ENCODE measurements at places on chromosomes 7 and 10. TPM values are rescaled to one million over a fixed set of nuclear protein-coding genes. Genes with fewer than 3 reads are reported as not detected.

CHST12 gene
- 63.0 TPM for polyA plus RNA-seq

CPA4 gene
- polyA plus RNA-seq, result not detected

TRIM74 gene
- not detected for polyA plus RNA-seq

MIOS gene
- polyA plus RNA-seq, result 18.8 TPM

ARHGEF5 gene
- polyA plus RNA-seq, result 3.0 TPM

SP8 gene
- not detected for polyA plus RNA-seq

BMI1 gene
- 39.3 TPM for polyA plus RNA-seq

DNA sequence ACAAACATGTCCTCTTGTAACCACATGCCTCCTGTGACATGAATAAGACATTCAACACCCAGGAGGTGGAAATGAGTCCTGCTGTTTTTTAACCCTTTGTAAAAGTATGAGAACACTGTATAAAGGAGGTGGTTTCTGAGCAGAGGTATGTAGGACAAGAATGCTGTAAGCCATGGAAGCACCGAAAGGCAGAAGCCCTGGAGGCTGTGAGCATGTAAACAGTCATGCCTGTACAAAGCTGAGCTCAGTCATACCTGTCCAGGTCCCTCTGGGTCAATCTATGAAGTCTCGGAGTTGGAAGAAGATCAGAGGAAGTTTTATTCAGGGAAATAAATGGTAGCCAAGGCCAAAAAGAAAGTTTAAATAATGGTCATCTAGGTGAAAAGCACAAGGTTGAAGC is 34.7 kb upstream of the XPNPEP1 start:
- no peak for DNase-seq

DNA sequence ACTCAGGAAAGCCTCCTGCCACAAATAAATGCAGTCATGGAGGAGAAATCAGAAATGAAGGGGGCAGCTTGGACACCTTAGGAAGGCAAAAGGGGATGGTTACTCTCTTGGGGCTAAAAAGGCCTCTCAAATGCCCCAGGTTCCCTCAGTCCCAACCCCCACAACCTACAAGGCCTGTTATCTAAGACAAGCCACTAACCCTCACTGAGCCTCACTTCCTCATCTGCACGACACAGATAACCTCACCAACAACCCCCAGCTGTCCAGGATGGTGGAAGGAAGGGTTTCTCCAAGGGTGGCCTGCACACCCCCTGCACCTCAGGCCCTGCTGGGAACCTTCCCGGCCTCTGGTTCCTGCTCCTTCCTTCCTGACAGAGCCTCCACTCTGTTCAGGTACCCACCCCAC is 29.2 kb downstream of the SORBS1 start:
- DNase-seq, result no peak

GRCh38 chr7:116327752-116328151 is 117.4 kb downstream of the TES start:
- no peak for DNase-seq

DNA sequence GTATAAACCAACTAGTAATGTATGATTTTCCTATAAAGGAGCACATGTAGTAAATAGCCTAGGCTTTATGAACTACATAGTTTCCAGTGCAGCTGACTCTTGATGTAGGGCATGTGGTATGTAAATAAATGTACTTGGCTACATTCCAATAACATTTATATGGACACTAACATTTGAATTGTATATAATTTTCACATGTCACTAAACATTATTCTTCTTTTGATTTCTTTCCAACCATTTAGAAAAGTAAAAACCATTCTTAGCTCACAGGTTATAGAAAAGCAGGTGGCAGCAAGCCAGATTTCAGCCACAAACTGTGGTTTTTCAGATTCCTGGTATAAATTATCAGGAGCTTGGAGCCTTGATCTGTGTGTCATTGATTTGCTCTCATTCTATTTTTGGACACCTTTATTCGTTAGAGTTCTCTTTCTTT is 1182.0 kb downstream of the CNTNAP2 start:
- no peak for DNase-seq

DNA sequence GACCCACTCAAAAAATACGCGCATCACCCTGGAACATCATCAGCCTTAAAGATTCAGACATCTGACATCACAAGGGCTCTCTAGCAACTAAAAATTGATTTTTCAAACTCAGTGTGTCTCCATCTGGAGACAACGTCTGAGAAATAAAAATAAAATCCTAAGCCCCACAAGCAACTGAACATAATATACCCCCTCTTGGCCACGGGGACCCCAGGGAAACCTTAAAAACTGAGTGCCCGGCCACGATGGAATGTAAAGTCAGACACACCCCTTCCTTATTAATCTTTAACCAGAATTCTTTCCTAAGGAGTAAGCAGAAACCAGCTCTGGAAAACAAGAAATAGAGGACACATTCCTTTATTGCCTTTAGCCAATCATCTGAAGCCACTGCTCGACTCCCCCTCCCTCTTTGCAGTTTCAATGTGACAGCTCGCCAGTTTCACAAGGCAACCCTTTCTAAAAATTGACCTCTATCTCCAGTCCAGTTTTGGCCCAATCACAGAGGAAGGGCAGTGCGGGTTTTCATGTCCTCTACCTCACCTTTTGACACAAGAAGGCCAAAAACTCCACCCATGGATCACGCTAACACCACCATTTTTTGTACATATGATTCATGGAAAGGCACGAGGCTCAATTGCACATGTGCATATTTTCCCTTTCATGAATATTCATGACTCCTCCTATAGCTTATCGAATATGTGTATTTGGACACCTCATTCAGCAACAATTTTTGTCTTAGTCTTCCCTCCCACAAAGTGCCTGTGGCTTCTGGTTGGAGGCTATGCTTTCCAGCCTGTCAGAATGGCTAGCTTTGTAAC is 24.2 kb downstream of the IFIT3 start:
- no peak for DNase-seq

GRCh38 chr7:26563406-26563805 is 271.7 kb downstream of the SNX10 start:
- no peak for DNase-seq

DNA sequence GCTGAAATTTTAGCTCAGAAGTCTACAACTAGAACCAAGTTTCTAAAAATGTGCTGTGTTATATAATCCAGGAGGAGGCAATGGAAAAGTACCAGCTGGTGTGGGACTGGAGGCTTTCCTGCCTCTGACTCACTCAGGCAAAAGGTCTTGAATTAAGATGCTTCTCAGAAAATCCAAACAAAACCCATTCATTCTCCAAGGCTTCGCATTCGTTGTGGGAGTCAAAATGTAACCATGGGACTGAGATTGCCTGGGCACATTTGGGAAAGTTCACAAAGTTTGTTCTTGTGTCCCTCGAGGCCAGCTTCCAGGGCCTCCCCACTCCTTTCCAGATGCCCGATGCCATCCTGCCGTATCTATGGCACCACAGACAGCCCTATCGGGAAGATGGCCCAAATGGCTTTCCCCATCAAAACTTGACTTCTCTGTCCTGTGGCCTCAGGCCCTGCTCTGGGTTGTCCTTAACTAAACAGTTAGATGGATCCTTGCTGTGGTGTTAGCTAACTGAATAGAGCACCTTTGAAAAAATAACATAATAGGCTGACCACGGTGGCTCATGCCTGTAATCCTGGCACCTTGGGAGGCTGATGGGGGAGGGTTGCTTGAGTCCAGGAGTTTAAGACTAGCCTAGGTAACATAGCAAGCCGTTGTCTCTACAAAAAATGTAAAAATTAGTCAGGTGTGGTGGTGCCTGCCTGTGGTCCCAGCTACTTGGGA is 180.5 kb downstream of the PFKFB3 start:
- DNase-seq, result no peak

DNA sequence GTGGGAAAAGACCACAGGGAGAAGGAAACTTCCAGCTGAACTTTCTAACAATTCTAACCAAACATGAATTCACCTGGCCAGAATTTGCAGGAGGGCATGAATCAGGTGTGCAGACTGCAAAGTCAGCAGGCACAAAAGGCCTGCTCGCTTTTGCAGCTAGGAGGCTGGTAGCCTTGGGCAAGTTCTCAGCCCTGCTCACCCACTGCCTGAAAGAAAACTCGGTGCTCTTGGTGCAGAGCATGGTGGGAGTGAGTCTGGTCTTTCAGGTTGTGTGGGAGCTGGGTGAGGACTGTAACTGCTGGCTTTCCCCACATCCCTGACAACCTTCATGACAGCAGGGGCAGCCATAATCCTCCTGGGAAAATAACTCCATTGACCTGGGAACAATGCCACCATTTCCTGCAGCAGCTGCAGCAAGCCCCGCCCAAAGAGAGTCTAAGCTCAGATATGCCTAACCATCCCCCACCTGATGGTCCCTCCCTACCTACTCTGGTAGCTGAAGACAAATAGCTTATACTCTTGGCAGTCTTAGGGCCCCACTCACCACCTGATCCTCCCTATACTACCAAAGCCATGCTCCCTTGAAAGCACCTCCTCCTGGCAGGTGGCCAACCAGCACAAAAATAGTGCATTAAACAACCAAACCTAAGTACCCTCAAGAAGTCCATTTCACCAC is 31.6 kb downstream of the ZNF117 start:
- DNase-seq, result no peak

DNA sequence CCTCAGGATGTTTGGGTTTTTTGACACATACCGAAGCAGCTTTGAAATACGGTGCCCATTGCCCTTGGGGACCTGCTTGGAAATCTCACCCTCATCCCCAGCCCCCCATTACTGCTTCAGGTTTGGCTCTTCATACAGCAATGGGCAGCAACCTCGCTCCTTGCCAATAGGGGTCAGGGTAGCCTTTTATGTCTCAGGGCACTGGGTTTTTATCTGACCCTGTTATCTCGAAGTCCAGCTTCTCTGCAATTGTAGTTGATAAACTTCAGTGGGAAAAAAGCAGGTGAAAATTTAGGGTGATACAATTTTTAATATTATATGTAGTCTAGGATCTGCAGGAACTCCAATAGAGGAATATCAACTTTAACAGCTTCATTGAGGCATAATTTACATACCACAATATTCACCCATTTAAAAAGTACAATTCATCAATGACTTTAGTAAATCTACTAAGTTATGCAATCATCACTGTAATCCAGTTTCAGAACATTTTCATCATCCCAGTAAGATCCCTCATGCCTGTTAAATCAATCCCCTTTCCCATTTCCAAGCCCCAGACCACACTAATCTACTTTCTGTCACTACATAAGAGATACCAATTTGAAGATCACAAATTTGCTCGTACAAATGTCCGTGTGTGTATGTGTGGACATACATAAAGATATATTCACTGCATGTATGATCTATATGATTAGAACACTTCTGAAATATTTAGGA is 386.2 kb downstream of the KCNMA1 start:
- DNase-seq, result peak; percentile 4

- no peak for DNase-seq
Observed at GRCh38 chr10:52679117-52679516, 93.5 kb downstream of the MBL2 start.

- DNase-seq, result no peak
Observed at GRCh38 chr10:77713521-77714280, 76.1 kb upstream of the KCNMA1 start.

GRCh38 chr10:3273966-3274365 is 101.4 kb upstream of the PITRM1 start:
- DNase-seq, result no peak

DNA sequence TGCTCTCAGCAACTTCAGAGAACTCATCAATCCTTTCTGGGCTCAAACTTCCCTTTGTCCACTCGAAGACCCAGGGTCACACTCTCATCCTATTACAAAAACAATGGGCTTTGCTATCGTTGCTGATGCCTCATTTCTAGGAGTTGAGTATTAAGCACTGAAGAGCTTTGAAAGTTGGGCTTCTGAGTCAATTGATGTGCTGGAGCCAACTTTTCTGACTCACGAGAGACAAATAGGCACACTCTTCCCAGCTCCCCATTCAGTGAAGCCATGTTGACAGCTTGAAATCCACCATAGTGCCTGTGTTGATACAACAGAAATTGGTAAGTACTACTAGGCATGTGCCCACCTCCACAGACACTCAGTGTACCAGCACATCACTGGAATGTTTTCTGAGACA is 97.5 kb upstream of the PRSS58 start:
- DNase-seq, result no peak

DNA sequence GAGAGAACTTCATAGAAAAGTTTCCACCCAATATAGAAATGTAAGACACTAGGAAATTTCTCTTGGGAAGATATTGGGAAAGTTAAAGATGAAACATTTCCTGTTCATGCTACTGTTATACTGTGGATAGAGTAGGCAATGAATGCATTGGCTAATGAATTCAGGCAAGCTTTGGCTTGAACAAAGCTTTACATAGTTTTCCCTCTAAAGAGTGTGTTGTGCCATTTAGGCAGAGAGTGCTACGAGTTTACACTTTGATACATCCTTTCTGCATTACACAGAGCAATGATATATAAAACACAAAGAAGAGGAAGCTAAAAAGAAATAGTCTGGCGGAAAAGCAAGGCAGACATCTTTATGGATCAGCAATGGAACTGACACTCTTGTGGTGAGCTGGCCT is 125.9 kb upstream of the SHH start:
- DNase-seq, result no peak

- no peak for DNase-seq
Observed at GRCh38 chr10:51447119-51447518, 252.3 kb downstream of the CSTF2T start.

GRCh38 chr10:114172216-114172615 is 1.8 kb downstream of the CCDC186 start:
- DNase-seq, result no peak

Measured in CD8-positive, alpha-beta memory T cell (primary cell).